ENCODE measurements at places on chromosomes 4 and X.

DNA sequence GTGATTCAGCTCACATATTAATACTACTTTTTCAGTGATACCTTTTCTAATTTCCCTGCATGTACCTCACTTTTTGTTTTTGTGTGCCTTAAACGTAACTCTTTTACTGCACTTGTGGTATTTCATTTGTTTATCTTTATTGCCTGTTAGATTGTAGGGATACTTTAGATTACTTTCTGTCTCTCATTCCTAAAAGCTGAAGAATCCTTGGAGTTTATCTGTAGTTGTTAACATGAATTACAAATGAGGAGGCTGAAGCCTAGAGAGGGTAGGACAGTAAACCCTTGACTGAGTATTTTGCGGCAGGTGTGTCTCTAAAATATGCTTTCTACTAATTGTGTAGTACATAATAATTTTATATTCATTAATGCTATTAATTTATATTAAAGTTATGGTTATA, 34.9 kb downstream of the BMP2K start:
- no peak for DNase-seq

DNA sequence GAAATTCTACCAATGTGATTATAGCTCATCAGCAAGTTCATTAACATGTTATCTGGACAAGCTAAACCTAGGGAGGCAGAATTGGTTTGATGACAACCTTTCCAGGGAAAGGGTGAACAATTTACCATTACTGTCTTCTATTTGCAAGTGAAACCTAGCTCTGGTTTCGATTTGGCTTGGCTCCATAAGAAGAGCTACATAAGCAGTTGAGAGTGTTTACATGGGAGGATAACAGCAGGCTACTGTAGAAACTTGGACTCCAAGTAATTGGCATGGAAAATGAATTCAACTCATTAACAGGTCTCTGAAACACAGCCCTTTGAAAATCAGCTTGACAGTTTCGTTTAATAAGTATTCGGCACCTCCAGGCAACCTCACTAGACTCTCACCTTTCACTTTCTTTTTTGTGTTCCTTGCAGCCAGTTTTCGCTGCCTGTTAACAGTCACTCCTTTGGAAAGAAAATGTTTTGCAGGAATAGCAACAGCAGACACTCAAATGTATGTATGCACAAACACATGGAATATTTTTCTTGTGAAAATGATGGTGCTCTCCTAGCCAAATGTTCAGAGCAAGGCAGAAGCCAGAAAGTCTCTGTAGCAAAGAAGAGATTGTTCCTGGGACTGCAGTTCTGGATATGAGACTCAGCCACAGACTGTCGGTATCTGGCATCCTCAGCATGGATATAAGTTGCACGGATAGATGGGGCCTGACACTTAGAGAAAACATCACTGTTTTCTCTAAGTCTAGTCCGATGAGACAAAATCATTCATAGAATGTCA, 27.5 kb downstream of the POU3F4 start:
- no peak for DNase-seq

DNA sequence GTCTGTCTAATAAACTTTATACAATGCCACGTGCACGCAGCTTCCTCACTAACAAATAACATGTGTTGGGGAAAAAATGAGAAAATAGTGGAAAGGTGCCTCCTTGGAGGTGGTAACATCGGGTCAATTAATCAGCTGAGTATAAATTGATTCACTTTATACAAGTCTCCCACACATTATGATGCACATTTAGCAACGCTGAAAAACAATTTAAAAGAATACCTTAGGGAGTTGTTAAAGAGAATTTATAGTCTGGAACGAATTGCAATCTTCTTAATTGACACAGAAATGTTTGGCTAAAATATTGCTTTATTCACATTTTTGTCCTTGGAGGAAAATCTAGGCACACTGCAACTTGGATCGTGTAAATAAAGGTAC, 84.2 kb downstream of the HPRT1 start:
- DNase-seq, result no peak

DNA sequence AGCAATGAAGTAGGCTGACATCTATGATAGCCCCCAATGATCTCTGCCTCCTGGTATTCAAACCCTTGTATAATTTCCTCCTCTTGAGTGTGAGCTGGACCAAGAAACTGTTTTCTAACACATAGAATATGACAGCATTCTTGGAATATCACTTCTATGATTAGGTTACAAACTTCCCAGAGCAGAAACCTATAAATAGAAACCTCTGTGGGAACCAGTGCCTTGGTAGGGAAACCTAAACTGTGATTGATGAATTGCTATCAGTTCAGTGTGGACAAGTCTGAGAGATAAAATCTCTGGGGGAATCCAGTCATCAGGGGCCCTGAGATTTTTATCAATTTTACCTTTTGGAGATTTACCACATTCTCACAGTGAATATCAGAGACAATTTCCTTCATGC, 756.5 kb upstream of the AGA start:
- no peak for DNase-seq

GRCh38 chr4:176309772-176310171, 10.0 kb upstream of the SPCS3 start:
- no peak for DNase-seq

- no peak for DNase-seq
Observed at GRCh38 chr4:10099499-10100325, 16.9 kb downstream of the WDR1 start.

DNA sequence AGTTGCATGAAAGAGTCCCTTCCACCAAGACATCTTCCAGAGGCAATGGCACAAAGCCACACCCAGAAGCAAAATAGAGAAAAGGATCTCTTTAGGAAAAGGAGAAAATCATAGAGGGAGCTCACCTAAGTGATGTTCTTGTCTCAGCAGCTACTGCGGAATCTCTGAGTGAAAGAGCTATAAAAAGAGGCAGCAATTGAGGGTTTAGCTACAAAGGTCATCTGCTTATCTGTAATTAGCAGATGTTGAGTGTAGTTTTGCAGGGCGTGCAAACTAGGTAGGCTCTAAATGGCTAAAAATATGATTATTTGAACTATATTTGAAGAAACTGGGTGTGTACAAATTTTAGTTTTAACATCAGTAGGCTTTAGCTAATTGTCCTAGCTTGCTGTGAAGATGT, 276.0 kb downstream of the HS3ST1 start:
- DNase-seq, result no peak

GRCh38 chr4:47160095-47160494, 128.7 kb downstream of the GABRB1 start:
- DNase-seq, result no peak

- no peak for DNase-seq
Observed at GRCh38 chrX:39915081-39915480, 182.7 kb downstream of the BCOR start.

DNA sequence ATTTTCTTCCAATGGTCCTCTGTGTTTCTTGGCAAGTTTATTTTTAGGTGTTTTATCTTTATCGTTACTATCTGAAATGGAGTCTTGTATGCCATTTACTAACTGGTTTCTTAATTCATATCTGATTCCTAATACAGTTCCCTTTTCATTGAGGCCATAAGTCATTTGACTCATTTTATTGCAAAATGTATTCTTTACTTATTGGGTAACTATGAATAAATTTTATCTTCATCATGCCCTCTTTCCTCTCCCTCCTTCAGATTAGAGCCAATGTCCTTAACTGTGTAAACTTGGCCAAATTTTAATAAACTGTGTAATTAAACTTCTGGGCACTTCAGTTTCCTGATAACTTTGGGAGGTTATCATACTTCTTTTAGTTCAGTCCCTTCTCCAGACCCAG, 19.3 kb upstream of the MSMO1 start:
- no peak for DNase-seq

- DNase-seq, result peak; percentile 30
Observed at GRCh38 chrX:15749642-15750610, 11.9 kb downstream of the CA5B start.

DNA sequence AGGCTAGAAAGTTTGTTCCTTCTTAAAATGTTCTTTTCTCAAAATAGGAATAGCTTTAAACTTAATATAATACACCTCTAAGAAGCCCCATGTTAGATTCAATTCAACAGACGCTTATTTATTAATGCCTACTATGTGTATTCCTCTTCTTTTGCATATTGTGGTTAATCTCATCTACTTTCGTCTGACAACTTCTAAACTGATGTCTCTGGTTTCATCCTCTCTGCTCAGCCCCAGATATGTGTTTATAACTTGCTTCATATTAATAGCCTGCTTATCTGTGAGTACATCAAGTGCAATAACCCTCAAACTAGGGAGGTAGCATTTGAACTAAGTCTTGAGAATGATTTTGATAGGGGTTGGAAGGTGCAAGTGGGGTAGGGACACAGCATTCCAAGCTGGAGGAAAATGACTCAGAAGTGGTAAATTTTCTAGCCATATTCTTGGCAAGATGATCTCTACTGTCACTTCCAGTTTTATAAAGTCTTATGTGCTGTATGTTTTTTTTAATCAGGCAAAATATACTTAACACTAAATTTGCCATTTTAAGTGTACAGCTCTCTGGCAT, 37.0 kb downstream of the STK26 start:
- no peak for DNase-seq

DNA sequence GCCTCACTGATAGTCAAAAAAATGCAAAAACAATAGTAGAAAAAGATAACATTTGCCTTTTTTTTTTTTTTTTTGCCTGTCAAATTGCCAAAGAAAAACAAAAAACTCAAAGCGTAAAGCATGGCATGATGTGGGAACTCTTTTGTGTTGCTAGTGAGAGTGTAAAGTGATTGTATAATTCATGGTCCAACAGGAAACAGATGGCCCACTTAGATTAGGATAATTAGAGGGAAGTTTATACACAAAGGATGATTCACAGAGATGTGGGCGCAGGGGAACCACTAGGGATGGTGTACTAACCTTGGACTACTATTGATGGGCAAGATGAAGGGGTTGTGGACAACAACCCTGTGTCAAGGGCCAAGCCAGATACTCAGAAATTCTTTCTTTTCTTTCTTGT, 16.4 kb downstream of the MCUB start:
- DNase-seq, result no peak

- no peak for DNase-seq
Observed at GRCh38 chr4:6901669-6902317, 7.8 kb upstream of the TBC1D14 start.

- DNase-seq, result no peak
Observed at GRCh38 chr4:15100994-15101695, 98.9 kb downstream of the CPEB2 start.

GRCh38 chr4:79016878-79017277, 77.6 kb upstream of the PAQR3 start:
- DNase-seq, result no peak

DNA sequence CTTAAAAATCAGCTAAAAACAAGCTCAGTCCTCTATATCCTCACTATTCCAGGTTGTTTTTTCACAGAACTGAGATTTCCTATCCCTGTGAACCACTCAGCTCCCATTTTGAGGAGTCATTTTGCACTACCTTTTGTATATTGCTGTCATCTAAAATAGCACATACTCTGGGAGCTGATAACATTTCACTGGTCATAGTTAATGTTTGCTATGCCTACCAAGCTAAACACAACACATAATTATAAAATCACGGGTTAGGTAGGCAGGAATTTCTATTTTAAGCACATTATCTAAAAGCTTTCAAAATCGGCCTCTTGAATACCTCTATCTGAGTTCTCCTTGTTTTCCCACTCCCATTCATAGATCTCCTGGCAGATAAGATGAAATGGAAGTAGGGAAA, 882.0 kb upstream of the INTU start:
- no peak for DNase-seq

- DNase-seq, result no peak
Observed at GRCh38 chr4:184169225-184169867, 48.3 kb downstream of the ENPP6 start.

DNA sequence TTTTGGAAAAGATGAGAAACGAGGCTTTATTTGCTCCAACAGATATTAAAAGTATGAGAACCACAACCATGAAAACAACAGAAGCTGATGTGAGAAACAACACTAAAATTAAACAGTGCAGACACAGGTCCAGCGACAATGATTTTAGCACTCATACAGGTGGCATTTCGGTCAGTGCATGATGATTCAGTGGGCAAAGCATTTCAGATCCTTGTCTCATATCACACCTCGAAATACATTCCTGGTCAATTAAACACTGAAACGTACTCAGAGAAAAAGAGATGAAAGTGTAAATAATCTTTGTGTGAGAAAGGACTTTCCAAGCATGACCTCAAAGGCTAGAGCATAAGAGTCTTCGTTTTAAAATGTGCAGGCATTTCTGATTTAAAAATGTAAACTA, 85.2 kb downstream of the ACOX3 start:
- no peak for DNase-seq

GRCh38 chrX:11010476-11010875, 100.7 kb upstream of the HCCS start:
- DNase-seq, result no peak

DNA sequence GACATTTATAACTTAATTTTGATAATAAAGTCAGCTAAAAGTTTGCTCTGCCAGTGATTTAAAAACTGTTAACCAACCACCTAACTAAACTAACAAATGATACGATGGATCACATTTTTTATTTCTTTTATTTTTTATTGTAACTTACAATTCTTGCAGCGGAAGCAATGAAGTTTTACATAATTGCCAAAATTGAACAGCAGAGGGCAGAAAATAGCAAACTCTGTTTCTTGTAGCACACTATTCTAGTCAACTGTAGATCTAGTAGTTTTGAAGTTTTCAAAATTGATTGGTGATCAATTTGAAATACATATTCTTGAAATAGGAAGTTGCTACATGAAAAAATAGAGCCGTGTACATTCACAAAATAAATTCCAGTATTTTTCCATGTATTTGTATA, 2.8 kb upstream of the GRIA2 start:
- no peak for DNase-seq

DNA sequence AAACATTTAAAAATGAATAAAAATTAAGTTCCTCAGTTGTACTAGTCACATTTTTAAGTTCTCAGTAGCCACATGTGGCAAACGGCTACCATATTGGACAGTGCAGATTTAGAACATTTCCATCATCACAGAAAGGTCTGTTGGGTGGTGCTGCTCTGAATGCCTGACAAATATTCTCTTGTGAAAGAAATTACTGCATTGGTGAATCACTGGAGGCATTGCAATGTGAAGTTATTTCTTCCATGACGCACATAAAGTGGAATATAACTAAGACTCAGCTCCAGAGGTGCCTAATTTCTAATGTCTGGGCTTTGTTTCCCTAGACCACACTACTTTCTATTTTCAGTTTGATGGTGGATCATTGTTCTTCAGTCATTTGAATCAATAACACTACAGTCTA, 44.9 kb downstream of the CLNK start:
- DNase-seq, result no peak

GRCh38 chr4:15562114-15562513, 92.4 kb downstream of the CC2D2A start:
- DNase-seq, result no peak
